GM12878 (cell line): ENCODE measurements at places on chromosomes 12 and 14. TPM values are rescaled to one million over a fixed set of nuclear protein-coding genes. Genes with fewer than 3 reads are reported as not detected.

GRCh38 chr14:54108481-54109471, 152.2 kb upstream of the BMP4 start:
- no peak for DNase-seq

DNA sequence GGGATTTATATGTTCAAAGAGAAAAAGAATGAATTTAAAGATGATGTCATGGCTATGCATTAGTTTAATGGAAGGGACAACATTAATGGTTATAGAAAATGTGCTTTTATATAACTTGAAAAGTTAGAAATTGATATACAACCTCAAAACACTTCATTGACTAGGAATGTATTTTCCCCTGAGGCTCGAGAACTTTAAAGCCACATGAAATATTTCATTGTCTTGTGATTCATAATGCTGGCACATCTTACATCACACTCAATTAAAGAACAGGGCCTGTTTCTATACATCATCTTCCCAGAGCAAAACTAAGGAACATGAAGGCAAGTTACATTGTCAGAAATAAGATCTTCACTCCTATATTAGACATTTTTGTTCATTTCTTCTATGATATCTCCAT, 35.2 kb upstream of the PAWR start:
- DNase-seq = no peak

DNA sequence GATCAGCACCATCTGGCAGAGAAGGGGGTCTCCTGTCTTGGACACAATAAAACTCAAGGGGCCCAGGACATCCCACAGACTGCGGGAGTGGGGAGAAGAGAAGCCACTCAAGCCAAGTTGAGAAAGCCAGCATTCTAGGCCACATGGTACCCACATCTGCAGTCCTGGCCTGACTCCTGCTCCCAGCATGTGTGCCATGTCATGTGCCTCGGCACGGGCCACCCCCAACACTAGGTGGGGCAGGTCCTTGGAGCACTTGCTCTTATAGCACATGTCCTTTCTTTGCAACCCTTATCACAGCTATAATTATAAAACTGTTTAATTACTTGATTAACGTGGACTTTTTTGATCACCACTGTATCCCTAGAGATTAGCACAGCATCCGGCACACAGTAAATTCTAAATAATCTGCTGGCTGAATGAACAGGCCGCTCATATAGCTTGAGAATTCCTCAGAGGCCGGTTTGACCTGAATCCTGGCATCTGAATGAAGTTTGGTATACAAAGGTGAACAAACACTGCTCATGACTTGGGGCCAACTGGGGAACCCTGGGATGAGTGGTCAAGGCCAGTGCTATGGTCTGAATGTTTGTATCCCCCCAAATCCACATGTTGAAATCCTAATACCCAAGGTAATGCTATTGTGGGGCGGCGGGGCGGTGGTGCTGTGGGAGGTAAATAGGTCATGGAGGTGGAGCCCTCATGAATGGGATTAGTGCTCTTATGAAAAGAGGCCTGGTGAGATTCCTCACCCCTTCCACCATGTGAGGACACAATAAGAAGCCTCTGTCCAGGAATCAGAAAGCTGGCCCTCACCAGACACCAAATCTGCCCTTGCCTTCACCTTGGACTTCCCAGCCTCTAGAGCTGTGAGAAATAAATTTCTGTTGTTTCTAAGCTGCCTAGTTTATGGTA, 6.6 kb downstream of the NCKAP5L start:
- no peak for DNase-seq

DNA sequence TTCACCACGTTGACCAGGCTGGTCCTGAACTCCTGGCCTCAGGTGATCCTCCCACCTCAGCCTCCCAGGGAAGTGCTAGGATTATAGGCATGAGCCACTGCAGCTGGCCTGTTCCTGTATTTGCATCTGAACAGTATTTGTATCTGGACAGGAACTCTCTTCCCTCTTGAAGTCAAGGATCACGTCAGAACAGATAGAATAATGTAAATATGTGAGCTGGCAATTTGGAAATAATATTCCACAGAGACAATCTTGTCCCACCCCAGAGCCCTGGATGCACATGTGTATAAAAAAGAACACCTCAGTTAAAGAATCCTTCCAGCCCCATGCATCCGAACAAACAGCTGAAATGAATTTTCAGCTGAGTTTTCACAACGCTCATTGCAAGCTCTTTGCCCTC, 118.3 kb downstream of the VEZT start:
- DNase-seq = no peak

DNA sequence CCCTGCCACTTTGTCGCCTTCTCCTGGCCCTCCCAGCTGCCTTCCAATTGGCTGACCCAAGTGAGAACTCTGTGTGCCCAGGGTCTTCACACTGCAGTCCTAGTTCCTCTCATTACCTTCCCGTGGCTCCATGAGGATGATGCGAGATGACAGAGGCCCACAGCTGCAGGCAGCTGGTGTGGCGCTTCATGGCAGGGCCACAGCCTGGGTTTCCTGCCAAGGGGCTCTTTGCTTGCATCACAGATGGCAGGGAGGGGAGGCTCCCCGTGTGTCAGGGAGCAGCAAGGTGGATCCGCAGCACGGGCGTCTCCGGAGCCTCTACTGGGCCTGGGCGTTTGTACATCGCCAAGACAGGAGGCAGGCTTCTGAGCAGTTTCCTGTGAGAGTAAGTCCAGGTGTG, 28.9 kb downstream of the DEGS2 start:
- DNase-seq = no peak

DNA sequence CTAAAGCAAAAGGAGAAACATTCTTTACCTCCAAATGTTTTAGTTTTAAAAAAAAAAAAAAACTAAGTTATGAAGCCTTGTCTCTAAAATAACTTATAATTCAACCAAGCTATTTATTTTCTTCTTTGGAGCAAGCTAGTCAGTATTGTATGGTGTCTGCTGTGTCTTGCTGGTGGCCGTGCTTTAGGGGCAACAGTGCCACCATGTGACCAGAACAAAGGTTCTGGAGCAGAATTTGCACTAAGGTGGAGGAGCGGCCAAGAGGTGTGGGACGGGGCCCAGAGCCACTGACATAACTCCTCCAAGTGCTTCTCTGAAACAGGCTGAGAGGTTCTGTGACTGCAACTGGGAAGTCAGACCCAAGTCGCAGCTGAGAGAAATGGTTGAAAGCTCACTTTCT, 4.5 kb downstream of the FICD start:
- DNase-seq = no peak

Gene HHIPL1
- 0.09 TPM in 1 of 2 replicates, not detected in the other for polyA plus RNA-seq

Gene TEX22
- polyA plus RNA-seq = 1.1 TPM in 2 replicates
